Inflammatory macrophage (primary cell): ENCODE measurements at places on chromosomes 12 and 14.
A peak's percentile ranks its signal among the peaks of the same experiment; 100 is the strongest.

DNA sequence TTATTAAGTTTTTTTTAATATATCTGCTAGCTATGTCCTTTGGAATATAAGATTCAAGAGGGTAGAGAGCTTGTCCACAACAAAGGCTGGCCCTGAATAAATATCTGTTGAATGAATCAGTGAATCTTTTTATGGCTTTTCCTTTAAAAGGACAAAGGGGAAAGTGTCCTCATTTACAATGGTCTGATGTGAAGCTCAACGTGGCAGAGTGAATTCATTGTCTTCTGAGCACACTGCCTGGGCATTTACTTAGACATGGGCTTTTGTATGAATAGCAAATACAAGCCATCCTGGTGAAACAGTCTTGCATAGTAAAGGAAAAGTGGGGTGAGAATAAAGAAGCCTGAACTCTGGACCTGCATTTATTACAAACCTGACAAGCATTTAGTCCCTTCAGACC is 201.2 kb downstream of the NELL2 start:
- no peak for DNase-seq

- peak; percentile 41 for DNase-seq
These were observed 91.3 kb upstream of the DNM1L start for GRCh38 chr12:32587581-32588495.

DNA sequence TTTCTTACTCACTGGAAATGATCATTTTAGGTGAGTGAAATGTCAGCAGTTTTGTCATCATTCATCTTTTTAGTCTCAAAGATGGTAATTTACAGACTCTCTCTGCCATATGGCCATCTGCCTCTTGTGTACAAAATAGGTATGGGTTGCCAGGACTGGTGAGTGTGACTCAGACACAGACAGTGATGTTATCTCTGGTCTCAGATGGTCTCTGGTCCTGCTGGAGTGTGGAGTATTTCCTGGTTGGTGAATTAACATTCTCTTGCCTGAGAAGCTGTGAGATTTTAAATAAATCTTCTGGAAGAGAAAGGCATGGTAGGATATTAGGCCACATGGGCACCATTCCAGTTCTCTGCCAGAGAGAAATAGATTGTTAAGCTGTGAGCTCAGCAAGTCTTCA is 207.0 kb downstream of the ATP23 start:
- no peak for DNase-seq

- no peak for DNase-seq
These were observed at the start of gene DTX1 for GRCh38 chr12:113056631-113057488. TSS of gene DTX1 (plus strand) at chr12:113056730. CDS start at chr12:113058193, 1,463 bp downstream.

DNA sequence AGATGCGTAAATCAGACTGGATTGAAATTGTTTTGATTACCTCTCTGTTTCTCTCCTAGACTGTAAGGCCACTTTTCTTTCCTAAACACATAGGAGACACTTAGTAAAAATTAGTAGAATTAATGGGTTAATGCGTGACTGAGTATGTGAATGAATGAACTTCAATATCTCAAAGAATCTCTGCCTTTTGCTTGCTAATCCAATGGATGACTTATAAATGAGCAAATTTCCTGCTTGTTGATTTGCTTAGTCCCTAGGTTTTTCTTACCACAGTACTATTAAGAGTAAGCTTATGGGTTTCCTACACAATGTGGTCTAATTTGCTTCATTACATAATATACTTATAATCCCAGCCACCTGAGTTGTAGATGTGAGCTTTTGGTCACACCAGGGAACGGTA is 164.1 kb downstream of the SRGAP1 start:
- no peak for DNase-seq

DNA sequence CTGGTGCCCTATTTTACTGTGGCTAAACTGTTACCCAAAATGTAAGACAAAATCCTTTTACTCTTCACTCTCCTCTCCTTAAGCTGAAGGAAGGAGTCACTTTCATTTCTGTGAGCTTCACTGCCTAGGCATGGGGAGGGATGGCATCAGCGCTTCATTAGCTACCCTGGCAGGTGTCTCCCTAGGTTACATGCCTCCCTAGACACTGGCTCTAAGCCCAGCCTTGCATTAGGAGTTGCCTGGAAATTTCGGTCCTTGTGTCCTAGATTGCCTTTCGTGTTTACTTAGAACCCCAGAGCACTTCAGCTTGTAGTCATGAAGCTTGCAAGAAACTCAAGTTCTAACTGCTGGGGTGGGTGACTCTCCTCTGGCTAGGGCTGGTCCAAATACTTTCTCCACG is 520.5 kb upstream of the STXBP6 start:
- no peak for DNase-seq

DNA sequence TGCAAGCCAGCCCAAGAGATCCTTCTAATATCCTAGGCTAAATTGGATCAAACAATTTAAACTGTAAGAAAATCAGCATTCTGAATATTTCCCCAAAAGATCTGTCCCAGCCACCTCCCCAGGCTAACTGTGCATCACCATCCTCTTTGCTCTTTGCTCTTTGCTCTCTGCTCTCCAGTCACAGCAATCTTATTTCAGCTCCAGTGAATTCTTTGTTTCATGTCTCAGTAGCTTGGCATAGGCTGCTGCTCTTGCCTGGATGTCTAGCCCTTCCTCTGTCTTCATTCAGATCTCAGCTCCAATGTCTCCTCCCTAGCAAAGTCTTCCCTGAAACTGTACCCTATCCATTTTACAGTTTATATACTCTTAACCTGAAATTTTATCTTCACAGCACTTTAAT is 399.8 kb upstream of the USP15 start:
- no peak for DNase-seq
